ENCODE measurements at places on chromosomes 16 and 17. TPM values are rescaled to one million over a fixed set of nuclear protein-coding genes. Genes with fewer than 3 reads are reported as not detected.

KRTAP4-5 gene
- not detected for total RNA-seq

DNA sequence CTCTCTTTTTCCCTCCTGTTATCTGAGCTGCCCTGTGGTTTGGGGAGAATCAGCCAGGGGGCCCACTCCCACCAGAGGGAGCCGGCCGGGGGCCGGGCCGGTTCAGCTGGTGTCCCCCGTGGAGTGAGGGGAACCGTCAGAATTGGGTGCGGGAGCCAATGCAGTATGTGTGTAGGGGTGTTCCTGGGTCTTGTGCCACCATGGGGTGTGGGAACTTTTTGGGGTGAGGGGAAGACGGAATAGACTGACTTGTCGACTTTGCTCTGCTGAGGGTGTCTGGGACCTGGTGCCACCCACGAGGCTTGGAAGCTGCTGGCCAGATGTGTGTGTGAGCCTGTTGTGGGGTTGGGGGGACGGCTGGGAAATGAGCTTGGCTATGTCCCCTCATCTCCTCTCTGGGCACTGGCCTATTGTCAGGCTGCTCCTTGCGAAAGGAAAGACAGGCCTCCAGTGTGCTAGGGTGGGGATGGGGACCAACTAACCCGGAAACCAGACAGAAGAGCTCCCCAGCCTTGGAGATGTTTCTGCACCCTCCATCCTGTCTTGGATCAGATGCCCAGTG, 9.9 kb downstream of the RARA start:
- H3K27me3 ChIP-seq: no peaks in the 10 kb centered on the region
- no peak for DNase-seq
- peak overlapping the region; percentile 99 for H3K4me3 ChIP-seq
- no peak overlapping the region for H3K27ac ChIP-seq

GRCh38 chr17:3036800-3037199, 26.6 kb downstream of the OR1D5 start:
- no peaks in the 10 kb centered on the region for H3K4me1 ChIP-seq
- no peaks in the 10 kb centered on the region for H3K36me3 ChIP-seq
- H3K27me3 ChIP-seq: no peaks in the 10 kb centered on the region
- no peak overlapping the region for H3K27ac ChIP-seq
- no peak for DNase-seq

DNA sequence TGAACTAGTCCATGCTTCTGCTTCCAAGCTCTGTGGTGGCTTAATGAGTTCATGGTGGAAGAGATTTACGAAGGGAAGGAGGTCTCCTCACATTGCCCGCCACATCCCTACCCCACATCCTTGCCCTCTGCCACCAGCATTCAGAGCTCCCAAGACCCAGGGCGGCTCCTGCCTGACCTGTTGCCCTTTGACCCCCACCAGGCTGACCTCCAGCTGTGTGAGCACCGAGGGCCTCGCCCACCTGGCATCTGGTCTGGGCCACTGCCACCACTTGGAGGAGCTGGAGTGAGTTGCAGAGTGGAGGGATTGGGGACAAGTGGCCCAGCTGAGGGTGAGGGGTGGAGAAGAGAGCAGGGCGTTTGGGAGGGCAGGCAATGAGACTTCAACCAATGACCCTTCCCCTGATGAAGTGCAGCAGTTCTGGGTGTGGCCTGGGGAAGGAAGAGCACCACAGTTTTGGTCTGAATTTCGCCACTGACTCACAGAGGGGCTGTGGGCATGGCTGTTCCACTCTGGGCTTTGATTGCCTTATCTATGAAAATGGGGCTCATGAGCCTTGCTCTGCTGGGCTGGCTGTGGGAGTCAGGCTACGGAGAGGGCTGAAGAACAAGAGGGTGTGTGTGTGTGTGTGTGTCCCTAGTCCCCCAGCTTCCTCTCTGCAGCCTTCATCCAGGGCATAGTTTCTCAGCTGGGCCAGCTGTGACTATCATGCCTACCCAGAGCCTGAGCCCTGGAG, 22.6 kb upstream of the CPNE2 start:
- peaks cover 13% of the 10 kb centered on the region for H3K4me1 ChIP-seq
- H3K36me3 ChIP-seq: no peaks in the 10 kb centered on the region
- H3K27ac ChIP-seq: no peak overlapping the region
- no peaks in the 10 kb centered on the region for H3K27me3 ChIP-seq
- DNase-seq: no peak

KRTAP1-1 gene
- not detected for total RNA-seq
